GM23338 (cell line): ENCODE measurements at places on chromosomes 11 and 22. TPM values are rescaled to one million over a fixed set of nuclear protein-coding genes. Genes with fewer than 3 reads are reported as not detected.

GRCh38 chr22:27164781-27165503, 507.6 kb downstream of the MIAT start:
- H3K36me3 ChIP-seq: no peaks in the 10 kb centered on the region
- DNase-seq: no peak
- H3K4me1 ChIP-seq: no peaks in the 10 kb centered on the region
- no peaks in the 10 kb centered on the region for H3K27me3 ChIP-seq
- H3K4me3 ChIP-seq: no peak overlapping the region

- DNase-seq: no peak
- no peaks in the 10 kb centered on the region for H3K36me3 ChIP-seq
- no peaks in the 10 kb centered on the region for H3K27me3 ChIP-seq
- no peak overlapping the region for H3K27ac ChIP-seq
These were observed 29.0 kb upstream of the FGF3 start for GRCh38 chr11:69848201-69848600.

- H3K27me3 ChIP-seq: no peaks in the 10 kb centered on the region
- 0 out of 2 replicates have a peak, but pooled peaks cover 5% of the 10 kb centered on the region for H3K36me3 ChIP-seq
- no peak overlapping the region for H3K4me3 ChIP-seq
These were observed 7.5 kb upstream of the ST3GAL4 start for GRCh38 chr11:126347751-126348668.

- H3K27me3 ChIP-seq: no peaks in the 10 kb centered on the region
- DNase-seq: no peak
- no peak overlapping the region for H3K4me3 ChIP-seq
- no peaks in the 10 kb centered on the region for H3K36me3 ChIP-seq
These were observed 418.5 kb downstream of the MIAT start for GRCh38 chr22:27075891-27076290.

The CYP2D6 gene
- 0.56 and 1.2 TPM in 2 replicates for polyA plus RNA-seq

DNA sequence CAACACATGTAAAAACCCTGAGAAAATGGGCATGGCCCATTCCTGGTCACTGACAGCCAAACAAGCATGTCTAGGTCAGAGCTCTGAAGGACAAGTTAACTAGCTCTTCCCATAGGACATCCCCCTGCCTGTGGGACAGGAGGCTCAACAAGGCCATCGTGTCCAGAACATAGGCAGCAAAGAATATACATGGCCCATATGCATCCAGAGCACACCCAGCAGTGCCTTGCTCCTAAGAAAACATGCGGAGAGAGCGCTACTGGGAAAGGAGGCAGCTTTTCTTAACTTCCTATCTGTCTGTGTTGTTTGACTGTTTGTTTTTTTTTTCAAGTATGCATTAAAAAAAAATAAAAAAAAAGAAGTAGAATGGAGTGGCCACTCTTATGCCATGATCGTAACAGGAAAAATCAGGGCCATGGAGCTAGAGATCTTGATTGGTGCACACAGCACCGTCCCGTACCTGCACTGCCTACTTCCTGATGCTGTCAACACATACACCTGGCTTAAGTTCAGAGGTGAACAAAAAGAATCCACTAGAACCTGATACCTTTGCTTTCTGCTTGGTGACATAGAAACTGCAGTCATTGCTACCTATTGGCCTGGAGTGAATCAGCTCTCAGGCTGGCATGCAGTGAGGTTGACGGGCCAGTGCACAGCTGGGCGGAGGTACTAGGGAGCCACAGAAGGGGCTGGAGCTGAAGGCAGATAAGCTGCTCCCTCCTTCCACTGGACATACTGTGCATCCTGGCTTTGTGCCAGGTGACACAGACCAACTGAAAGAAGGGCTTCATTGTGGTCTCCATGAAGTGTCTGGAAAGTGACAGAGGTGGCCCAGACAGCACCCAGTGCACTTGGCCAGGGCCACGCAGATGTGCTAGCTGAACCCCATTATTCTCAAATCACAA, 11.9 kb downstream of the UFD1 start:
- peaks cover 45% of the 10 kb centered on the region for H3K36me3 ChIP-seq
- no peak for DNase-seq
- no peaks in the 10 kb centered on the region for H3K4me1 ChIP-seq

DNA sequence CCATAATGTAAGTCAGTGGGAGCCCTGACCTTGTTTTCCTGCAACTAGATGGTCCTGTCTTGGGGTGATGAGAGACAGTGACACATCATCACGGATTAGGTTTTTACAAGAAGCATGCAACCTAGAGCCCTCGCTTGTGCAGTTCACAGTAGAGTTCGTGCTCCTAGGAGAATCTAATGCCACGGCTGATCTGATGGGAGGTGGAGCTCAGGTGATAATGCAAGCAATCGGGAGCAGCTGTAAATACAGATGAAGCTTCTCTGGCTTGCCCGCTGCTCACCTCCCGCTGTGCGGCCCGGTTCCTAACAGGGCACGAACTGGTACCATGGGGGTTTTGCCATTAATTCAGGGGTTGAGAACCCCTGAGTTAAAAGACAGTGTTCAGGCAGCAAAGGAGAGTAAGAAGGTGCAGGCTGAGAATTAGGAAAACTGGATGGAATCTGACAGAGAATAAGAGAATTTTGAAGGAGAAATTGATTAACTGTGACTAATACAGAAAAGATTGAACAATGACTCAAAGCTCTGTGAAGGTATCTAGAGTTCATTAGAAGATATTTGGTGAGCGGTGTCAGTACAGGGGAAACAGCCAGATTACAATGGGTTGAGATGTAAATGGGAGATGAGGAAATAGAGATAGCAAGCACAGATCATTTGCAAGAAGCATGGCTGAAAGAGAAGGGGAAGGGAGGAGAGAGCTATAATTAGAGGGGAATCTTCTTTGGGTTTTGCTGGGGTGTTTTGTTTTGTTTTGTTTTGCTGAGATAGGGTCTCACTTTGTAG, 21.0 kb downstream of the WEE1 start:
- peaks cover 5% of the 10 kb centered on the region; the same call in 1 of the 2 replicates for H3K36me3 ChIP-seq
- peak overlapping the region; percentile 27; the same call in 1 of the 2 replicates for H3K27ac ChIP-seq
- H3K4me3 ChIP-seq: no peak overlapping the region
- DNase-seq: no peak

DNA sequence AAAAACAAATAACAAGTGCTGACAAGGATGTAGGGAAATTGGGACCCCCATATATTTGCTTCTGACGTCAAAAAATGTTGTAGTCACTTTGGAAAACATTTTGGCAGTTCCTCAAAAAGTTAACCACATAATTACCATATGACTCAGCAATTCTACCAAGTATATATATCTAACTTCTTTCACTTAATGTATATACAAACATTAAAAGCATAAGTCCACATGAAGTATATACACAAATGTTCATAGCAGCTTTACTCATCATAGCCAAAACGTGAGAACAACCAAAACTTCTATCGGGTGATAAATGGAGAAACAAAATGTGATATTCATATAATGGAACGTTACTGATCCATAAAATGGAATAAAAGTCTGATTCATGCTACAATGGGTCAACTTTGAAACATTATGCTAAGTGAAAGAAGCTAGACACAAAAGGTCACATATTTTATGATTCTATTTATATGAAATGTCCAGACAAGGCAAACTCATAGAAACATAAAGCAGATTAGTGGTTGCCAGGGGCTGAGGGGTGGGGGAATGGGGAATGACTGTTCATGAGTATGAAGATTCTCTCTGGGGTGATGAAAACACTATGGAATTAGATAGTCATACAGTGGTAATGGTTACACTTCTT, 48.7 kb upstream of the TEAD1 start:
- peaks cover 3% of the 10 kb centered on the region; the same call in 1 of the 2 replicates for H3K36me3 ChIP-seq
- no peak overlapping the region for H3K4me3 ChIP-seq
- H3K4me1 ChIP-seq: no peaks in the 10 kb centered on the region
- H3K27me3 ChIP-seq: no peaks in the 10 kb centered on the region
- H3K27ac ChIP-seq: no peak overlapping the region
- DNase-seq: no peak

The OR52E8 gene
- not detected in 2 replicates for polyA plus RNA-seq

The ZP1 gene
- polyA plus RNA-seq: not detected in 2 replicates

DNA sequence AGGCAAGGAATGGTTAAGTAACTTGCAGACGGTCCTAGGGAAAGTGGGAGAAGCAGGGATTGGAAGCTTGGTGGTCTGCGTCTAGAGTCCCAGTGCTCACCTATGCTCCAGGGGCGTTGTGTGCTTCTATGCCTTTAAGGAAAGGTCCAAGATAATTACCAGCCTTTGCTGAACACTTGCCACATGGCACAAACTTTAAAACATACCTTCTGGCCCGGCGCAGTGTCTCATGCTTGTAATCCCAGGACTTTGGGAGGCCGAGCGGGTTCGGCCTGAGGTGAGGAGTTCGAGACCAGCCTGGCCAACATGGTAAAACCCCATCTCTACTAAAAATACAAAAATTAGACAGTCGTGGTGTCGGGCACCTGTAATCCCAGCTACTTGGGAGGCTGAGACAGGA, 2.3 kb downstream of the POLDIP3 start:
- peaks cover 15% of the 10 kb centered on the region; the same call in 1 of the 2 replicates for H3K4me1 ChIP-seq
- no peak for DNase-seq
- H3K36me3 ChIP-seq: peaks cover 4% of the 10 kb centered on the region; the same call in 1 of the 2 replicates
- H3K27me3 ChIP-seq: no peaks in the 10 kb centered on the region
- no peak overlapping the region for H3K27ac ChIP-seq
